ENCODE measurements at places on chromosomes 3 and 15. TPM values are rescaled to one million over a fixed set of nuclear protein-coding genes. Genes with fewer than 3 reads are reported as not detected.

DNA sequence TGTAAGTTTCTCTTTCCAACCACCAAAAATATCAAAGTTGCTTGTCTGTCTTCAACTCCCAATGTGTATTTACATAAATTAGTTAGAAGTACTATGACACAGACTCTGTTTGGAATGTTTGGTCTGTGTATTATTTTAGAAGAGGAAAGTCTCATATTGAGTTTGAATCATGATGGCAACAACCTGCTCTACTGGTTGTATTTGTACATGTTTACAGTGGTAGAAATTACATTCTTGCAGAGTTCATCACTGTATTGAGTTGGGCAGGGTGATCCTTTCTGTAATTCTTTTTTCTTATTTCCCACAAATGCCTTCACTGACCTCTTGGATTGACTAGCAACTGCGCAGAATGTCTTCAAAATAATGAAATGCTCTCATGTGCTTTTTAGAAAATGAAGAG, 149.6 kb downstream of the CHL1 start:
- DNase-seq: no peak

DNA sequence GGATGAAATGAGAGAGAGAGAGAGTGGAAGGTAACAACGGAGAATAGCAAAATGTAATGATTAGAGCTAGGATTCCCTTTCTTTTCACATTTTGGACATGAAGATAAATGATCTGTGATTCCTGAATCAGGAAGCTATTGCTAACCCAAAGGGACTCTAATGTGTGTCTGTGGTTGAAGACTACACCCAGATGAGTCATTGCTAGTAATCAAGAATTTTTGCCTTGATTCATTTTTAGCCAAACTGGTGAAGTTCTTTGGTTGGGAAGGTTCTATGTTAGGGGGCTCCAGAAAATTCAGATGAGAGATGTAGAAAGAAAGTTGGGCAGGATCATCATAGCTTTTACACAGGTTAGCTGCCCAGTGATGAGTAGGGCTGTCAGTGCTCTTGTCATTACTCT, 116.4 kb downstream of the DUT start:
- no peak for DNase-seq

DNA sequence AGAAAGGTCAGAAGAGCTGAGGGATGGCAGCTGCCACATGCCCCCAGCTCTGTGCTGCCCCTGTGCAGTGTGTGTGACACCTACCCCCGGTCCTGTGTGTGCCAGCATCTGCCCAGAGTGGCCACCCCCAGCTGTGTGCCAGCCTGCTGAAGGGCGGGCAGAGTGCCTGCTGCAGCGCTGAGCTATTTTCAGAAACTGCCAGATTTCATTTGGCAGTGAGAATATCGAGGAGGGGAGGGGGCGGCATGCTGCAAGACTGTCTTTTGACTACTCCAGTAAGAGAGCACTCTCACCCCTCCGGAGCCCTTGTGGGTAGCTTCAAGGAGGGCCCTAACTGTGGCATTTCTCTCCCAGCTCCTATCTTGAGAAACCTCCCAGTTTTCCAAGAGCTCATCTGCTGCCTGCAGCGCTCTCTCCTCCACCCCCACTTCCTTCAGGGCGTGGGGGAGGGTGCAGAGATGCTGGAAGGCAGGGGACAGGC, 25.2 kb upstream of the DOCK3 start:
- DNase-seq: no peak

- no peak for DNase-seq
Observed at GRCh38 chr3:56915966-56916586, 114.3 kb upstream of the ARHGEF3 start.

The ALDH1A2 gene
- 4.7 TPM for total RNA-seq

The UNC45A gene
- 63.6 TPM for total RNA-seq

- no peak for DNase-seq
Observed at GRCh38 chr3:6737630-6738029, 123.3 kb upstream of the GRM7 start.

The SLC9C1 gene
- total RNA-seq: 1.4 TPM

GRCh38 chr3:116139641-116140040, 305.6 kb downstream of the LSAMP start:
- DNase-seq: no peak

The HIGD2B gene
- total RNA-seq: not detected

- no peak for DNase-seq
Observed at GRCh38 chr3:107983247-107983646, 107.6 kb downstream of the CD47 start.
